ENCODE measurements at places on chromosomes 11 and 22.
A peak's percentile ranks its signal among the peaks of the same experiment; 100 is the strongest.

DNA sequence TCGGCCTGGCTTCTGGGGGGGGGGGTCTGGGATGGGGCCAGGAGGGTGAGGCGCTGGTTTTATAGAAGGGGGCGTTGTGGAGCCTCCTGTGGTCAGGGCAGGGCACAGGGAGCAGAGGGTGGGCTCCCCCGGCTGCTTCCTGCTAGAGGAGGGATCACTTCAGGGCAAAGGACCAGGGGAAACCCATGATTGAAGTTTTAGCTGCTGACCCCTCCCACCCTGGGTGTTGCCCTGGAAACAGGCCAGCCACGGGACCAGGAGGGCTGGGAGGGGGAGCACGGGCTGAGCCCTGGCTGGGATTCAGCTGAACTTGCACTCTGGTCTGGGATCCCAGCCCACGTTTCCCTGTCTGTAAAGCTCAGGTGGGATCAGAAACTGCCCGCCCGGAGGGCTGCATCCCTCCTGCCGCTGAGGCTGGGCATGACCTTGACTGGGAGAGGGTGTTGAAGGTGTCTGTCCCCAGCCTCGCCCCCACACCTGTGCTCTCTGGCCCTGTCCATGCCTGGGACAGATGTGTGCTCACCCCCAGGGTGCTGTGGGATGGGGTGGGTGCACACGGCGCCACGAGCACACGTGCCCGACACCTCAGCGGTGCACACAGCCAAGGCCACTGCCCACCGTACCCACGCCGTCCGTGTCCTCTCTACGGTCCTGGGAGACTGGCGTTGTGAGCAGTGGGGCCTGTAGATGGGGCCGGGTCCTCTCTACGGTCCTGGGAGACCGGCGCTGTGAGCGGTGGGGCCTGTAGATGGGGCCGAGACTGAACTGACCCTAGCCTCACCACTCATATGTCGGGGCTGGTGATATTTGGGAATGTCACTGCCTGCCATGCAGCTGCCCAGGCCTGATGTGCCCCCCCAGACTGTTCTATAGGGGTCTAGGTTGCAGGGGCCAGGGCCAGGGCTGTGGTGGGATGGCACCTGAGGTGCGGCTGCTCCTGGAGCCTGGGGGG lies 2.3 kb downstream of the TSPAN4 start:
- no peak for DNase-seq

- DNase-seq, result no peak
Observed at GRCh38 chr11:4448995-4449394, at the start of gene OR52K2. Gene OR52K2 (plus strand): TSS chr11:4449295. CDS start chr11:4449340, 45 bp downstream.

- DNase-seq, result no peak
Observed at GRCh38 chr11:465896-466530, 15.9 kb downstream of the PTDSS2 start.

DNA sequence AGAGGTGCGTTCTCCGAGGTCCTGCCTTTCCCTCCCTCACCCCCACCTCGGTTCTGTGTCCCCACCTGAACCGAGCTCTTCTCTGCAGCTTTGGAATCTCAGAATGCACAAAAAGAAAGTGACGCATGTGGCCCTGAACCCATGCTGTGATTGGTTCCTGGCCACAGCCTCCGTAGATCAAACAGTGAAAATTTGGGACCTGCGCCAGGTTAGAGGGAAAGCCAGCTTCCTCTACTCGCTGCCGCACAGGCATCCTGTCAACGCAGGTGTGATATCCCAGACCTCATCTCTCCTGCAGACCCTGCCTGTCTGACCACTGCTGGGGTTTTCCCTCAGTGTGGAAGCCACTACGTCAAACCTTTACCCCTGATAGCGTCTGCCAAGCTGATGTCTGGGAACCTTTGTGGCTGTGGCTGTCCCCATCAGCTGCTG lies 13.9 kb downstream of the ACP2 start:
- DNase-seq, result peak; percentile 51

- no peak for DNase-seq
Observed at GRCh38 chr11:120196826-120197225, 14.0 kb upstream of the OAF start.

DNA sequence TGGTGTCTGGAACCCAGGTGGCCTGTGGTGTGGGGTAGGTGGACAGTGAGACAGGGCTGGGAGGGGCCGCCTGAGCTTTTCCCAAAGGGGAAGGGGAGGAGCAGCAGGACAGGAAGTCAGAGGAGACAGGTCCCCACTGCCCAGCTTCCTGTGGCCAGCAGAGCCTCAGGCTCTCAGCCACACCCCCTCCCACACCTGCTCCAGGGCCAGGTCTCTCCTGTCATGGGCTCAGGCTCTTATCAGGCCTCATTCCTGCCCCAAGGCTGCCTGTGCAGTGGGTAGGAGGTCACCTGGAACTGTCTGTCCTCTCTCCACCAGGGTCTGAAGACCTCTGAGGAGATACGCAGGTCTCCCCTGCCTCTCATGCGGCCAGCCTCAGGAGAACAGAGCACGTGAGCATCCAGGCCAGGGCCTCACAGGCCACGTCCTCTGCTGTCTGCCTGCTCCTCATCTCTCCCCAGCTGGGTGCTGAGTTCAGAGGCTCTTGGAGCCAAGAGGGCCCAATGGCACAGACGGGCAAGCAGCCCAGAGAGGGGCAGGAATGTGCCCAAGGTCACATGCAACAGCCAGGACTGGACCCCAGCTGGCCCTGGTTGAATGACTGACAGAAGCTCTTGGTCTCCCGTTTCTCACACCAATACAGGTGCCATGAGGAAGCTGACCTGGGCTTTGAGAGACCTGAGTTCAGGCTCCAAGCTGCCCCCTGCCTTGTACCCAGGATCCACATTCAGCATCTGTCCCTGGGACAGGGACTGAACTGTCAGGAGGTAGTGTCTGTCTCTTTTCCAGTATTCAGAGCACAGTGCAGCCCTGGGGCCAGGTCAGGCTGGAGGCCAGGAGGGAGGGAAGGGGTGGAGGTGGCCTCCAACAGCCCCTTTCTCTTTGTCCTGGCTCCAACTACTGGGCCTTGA lies 16.7 kb downstream of the STARD10 start:
- no peak for DNase-seq
